ENCODE measurements at places on chromosomes 6 and 20.
A peak's percentile ranks its signal among the peaks of the same experiment; 100 is the strongest.

- DNase-seq = no peak
These were observed 710.1 kb upstream of the ID4 start for GRCh38 chr6:19127081-19127480.

- DNase-seq = no peak
These were observed 110.4 kb downstream of the LIN28B start for GRCh38 chr6:105067329-105067728.

GRCh38 chr6:42049948-42050296 is 402 bp upstream of the TAF8 start:
- DNase-seq = no peak

DNA sequence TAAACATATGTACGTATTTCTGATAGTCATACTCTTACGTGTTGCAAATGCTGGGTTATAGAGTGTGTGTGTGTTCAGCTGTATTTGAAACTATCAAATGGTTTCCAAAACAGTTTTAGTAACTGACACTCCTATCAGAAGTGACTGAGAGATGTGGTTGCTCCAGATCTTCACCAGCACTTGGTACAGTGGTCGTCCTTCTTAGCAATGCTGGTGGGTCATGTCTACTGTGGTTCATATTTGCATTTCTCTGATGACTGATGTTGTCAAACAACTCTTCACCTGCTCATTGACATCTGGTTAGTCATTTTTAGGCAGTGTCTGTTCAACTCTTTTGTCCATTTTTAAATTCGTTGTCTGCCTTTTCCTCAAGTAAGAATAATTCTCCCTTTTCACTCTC is 259.3 kb downstream of the KIF16B start:
- no peak for DNase-seq

- DNase-seq = no peak
These were observed 36.9 kb downstream of the B4GALT5 start for GRCh38 chr20:49676581-49677291.

- DNase-seq = no peak
These were observed 429.1 kb upstream of the CDH4 start for GRCh38 chr20:60822699-60823607.

GRCh38 chr6:131631625-131632289 is 3.7 kb upstream of the MED23 start:
- no peak for DNase-seq

- DNase-seq = no peak
These were observed 25.8 kb upstream of the SLC17A3 start for GRCh38 chr6:25899580-25900408.

GRCh38 chr6:16637635-16638034 is 123.6 kb downstream of the ATXN1 start:
- no peak for DNase-seq

DNA sequence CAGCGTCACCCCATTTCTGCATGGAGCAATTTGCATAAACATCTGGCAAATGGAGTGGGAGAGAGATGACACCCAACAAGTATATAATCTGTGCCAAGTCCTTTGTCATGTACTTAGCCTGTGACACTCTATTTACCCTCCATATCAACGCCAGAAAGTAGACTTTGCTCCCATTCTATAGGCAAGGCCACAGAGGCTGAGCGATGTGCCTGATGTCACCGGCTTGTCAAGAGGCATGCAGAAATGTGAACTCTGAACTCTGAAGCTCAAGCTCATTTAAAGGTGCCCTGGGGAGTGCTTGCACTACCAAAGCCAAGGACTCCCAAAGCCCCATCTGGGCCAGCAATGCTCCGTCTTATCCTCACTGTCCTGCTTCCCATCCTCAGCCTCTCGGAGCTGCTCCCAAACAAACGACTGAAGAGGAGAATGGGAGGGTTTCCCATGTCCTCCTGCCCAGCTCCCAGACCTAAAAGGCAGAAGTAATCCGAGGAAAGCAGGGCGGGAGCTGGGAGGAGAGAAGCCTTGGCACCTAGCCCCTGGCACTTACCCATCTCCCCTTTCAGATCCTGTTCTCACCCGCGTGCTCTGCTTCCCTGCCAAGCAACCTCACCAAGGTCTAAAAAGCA is 9.2 kb downstream of the CPNE5 start:
- DNase-seq = no peak

DNA sequence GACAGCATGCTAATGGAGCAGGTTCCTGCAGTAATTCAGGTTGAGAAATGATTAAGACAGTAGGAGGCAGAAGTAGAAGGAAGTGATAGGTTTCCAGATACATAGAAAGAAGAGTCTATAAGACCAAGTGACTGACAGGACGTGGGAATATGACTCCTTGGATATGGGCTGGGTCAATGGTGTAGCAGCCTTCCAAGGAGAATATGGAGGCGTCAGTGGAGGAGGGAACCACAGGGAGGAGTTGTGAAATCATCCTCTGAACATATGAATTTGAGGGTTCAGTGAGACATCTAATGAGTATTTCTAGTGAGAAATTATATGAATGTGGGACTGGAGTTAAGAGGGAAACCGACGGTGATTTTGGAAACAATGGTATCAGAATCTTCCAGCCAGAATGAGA is 43.3 kb downstream of the NUDT3 start:
- DNase-seq = no peak

GRCh38 chr6:72305971-72306370 is 315.9 kb upstream of the KCNQ5 start:
- no peak for DNase-seq

GRCh38 chr20:11159728-11160127 is 485.9 kb upstream of the JAG1 start:
- no peak for DNase-seq

DNA sequence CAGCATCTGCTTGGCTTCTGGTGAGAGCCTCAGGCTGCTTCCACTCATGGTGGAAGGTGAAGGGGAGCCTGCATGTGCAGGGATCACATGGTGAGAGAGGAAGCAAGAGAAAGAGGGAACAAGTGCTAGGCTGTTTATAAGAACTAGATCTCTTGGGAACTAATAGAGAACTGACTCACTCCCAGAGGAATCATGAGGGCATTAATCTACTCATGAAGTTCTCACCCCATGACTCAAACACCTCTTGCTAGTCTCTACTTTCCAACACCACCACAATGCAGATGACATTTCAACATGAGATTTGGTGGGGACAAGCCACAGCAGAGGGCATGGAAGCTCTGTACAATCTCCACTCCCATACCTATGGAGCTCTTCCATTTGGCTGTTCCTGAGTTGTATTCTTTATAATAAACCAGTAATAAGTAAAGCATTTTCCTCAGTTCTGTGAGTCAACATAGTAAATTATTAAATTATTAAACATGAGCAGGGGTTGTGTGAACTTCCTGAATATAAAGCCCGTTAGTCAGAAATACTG is 524.1 kb upstream of the NRSN1 start:
- no peak for DNase-seq

GRCh38 chr6:114707081-114707620 is 364.3 kb upstream of the HS3ST5 start:
- no peak for DNase-seq

DNA sequence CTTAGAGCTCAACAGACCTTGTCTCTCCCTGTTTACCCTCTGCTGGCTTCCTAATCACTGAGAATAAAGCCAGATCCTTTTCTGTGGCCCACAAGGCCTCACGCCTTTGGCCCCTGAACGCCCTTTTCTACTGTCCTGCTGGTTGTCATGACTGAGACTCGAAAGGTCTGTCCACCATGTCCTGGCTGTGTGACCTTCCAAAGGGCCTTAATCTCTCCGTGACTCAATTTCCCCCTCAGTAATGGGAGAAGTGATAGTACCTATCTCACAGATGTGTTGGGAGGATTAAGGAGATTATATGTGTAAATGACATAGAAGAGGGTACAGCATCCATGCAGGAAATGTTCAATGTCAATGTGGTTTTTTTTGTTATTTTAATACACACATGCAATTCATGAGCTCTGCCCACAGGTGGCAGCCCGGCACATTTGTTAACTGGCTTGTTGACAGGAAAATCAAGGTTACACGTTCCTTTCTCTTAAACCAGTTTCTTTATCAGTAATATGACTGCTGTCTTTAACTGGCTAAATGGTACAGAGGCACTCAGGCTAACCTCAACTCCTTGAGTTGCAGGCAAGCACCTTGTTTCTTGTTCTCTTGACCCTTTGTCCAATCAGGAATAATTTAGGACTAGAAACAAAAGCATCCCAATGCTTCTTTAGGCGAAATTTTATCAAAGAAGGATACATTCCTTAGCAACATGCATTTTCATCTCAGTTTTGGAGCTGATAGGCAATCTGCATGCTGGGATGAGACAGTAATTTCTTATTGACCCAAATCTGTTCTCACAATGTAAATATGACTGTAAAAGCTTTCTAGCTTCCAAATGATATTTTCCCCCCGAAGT is 16.6 kb downstream of the SLC22A1 start:
- peak; percentile 28 for DNase-seq

DNA sequence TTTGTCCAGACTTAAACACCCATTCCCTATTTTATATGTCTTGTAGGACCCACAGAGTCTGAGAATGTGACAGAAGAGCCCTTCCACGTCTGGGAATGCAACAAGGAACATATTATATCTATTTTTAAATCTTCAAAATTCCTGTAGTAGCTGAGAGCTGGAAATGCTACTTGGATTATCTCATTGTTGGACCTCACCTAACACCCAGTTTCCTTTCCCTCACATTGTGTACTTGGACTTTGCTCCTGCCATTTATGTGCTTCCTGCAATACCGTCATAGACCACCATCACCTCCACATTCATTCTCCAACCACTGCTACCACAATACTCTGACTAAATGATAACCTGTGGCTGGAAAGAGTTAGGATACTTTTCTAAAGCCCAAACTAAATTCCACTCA is 335.4 kb downstream of the COL12A1 start:
- no peak for DNase-seq
